ENCODE measurements at places on chromosomes 13 and 19.

GRCh38 chr19:7605490-7606222 is 10.0 kb downstream of the CAMSAP3 start:
- no peak for DNase-seq

- no peak for DNase-seq
These were observed 401.9 kb downstream of the KLF12 start for GRCh38 chr13:73732350-73732749.

DNA sequence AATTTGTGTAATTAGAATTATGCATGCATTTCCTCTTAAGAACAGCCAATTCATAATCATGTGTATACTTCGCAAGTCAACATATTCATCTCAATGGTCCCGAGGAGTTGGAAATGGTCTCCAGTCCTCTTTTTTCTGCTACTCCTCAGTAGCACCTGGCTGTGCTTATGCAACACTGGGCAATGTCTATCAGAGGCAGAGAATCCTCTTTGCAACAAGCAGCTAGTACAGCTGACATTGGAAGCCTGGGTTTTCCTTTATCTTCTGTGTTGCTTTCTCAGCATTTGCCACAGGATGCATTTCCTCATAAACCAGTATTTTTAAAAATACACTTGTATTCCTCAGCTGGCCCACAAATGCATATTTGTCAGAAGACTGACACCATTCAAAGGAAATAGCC is 405.3 kb upstream of the GPC6 start:
- DNase-seq: no peak

- DNase-seq: no peak
These were observed 6.3 kb upstream of the IGSF23 start for GRCh38 chr19:44607049-44607448.
